ENCODE measurements at places on chromosomes 1 and 21. TPM values are rescaled to one million over a fixed set of nuclear protein-coding genes. Genes with fewer than 3 reads are reported as not detected.

GRCh38 chr1:179775009-179775408 lies 31.9 kb downstream of the FAM163A start:
- no peak for DNase-seq

- no peak for DNase-seq
Measured at GRCh38 chr1:205577874-205578658, 53.7 kb downstream of the ELK4 start.

- DNase-seq, result no peak
Measured at GRCh38 chr21:34670962-34671348, 2.2 kb downstream of the CLIC6 start.

TSPAN2 gene
- 18.8 TPM for polyA plus RNA-seq

- DNase-seq, result no peak
Measured at GRCh38 chr1:99490031-99490430, 155.9 kb upstream of the PALMD start.
